ENCODE measurements at places on chromosomes 1 and 21.
A peak's percentile ranks its signal among the peaks of the same experiment; 100 is the strongest.

DNA sequence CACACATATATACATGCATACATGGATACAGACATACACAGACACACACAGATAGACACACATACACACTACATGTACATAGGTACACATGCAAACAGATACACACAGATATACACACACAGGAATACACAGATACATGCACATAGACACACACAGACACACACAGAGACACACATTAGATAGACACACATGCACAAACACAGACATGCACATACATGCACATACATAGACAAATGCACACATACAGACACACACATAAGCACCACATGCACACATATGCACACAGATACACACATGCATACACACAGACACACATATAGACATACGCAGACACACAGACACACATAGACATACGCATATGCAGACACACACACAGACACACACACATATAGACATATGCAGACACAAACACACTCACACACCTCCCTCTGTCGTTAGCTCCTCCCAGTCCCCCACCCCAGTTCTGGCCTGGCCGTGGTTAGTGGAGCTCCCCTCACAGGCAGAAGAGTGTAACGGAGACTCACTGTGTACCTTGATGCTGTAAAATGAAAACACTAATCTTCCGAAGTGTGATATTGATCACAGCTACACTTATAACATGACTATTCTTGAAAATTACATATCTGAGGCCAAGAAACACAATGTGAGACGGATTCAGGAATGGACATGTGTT lies 7.6 kb downstream of the UBASH3A start:
- DNase-seq: no peak

- no peak for DNase-seq
These were observed 266.7 kb downstream of the LMO4 start for GRCh38 chr1:87595384-87595781.

DNA sequence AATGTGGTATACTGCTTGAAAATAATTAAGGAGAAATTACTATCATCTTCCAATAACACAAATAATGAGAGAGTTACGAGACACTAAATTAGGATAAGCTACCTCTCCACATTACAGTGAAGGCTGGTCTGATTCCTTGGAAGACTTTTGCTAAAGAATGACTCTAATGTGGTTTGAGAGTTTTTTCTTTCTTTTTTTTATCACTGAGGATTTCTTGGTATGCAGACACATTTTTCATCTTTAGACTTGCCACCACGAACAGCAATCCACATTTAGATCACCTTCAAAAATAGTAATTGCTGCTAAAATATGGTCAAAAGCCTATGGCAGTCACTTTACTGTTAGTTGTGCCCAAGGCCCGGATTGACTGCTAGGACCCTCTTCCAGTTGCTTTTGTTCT lies 16.6 kb upstream of the TMEM35B start:
- DNase-seq: peak; percentile 61

GRCh38 chr1:229033480-229033879 lies 237.4 kb upstream of the RAB4A start:
- no peak for DNase-seq

DNA sequence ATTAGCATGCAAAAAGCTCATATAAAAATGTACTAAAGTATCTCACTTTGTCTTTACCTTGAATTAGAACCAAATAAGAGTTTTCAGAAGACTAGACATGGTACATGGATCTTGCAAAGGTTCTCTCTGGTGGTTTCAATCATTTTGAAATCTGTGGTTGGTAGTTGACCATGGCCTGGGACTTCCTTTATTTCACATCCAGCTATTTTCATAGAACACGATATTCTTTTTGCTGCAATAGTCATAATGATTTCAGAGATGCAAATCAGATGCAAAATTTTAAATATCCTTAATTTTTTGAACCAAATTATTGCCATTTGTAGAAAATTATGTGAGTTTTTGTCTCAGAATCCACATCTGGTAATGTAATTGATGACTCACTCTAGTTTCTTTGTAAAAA lies 375.1 kb upstream of the ZP4 start:
- DNase-seq: no peak

DNA sequence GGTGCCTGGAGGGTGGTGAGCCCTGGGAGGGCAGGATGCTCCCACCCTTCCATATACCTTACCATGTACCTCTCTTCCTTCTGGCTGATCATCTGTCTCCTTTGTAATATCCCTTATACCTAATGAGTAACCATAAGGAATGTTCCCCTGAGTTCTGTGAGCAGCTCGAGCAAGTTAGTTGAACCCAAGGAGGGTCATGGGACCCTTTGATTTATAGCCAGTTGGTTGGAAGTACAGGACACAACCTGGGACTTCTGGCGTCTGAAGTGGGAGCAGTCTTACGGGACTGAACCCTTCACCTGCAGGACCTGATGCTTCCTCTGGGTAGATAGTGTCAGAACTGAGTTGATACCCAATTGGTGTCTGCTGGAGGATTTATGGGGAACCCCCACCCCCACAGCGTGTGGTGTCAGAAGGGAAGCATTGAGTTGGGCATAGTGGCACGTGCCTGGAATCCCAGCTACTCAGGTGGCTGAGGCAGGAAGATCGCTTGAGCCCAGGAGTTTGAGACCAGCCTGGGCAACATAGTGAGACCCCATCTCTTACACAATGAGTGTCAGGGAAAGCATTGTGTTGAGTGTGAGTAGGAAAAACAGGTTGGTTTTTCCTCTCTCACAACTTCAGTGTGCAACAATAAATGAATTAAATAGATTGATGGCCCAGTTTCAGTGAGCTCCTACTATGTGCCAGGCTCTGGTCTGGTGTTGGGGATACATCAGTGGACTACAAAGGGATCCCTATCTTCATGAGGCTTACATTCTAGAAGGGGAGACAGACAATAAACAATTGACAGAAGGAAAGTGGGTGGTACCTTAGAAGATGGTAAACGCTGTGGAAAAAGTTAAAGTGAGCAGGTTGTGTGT lies 16.0 kb downstream of the DNAJC16 start:
- no peak for DNase-seq

GRCh38 chr1:35844826-35845225 lies 37.0 kb downstream of the AGO4 start:
- no peak for DNase-seq

DNA sequence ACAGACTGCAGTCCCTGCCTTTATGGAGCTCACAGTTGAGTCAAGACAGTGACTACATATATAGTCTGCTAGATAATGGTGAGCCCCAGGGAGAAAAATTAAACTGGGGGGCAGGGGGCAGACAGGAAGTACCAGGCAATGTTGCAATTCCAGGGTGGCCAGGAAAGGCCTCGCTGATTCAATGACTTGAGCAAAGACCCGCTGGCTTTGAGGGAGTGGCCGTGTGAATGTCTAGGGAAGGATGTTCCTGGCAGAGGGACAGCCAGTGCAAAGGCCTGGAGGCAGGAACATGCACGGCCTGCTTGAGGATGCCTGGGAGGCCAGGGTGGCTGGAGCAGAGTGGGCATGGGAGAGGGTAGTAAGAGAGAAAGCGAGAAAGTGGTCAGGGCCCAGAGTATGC lies 23.0 kb upstream of the EPHA8 start:
- DNase-seq: no peak

- DNase-seq: peak; percentile 72
These were observed 99.4 kb downstream of the GIPC2 start for GRCh38 chr1:78145105-78145580.

DNA sequence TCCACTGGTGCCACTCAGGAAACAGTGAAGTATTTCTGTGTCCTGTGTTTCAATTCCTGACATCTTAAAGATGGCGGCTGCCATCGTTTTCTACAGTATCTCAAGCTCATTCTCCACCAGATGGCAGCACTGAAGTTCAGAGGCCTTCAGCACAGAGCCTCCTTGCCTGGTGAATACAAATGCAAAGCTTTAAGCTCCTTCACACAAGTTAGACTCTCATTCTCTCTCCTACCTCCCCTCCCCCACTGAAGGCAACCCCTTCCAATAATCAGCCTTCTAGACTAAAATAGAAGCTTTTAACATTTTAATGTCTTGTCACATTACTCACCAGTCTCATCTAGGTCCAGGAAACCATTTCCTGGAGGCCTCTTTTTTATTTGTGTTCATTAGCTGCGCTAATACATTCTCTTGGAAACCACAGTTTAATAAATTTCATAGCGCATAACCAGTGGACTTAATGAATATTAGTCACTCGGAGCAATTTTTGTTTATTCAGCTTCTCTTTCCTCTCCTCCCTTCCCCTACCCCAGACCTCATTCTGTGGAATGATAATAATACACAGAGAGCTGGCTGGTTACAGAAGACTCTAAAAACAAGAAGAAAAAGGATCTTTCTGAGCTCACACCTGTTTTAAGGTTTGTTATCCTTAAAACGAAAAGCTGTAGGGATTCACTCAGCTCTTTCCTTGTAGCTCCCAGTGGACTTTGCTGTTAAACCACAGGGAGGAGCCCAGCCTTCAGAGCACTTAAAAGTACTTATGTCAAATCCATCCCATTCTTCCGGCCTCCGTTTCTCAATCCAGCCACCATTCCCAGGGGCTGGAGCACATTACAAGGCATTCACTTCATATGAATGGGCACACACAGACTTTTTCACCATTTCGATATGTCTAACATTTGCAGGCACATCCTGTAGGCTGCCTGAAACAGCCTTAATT lies 384.9 kb downstream of the HLX start:
- peak; percentile 66 for DNase-seq

DNA sequence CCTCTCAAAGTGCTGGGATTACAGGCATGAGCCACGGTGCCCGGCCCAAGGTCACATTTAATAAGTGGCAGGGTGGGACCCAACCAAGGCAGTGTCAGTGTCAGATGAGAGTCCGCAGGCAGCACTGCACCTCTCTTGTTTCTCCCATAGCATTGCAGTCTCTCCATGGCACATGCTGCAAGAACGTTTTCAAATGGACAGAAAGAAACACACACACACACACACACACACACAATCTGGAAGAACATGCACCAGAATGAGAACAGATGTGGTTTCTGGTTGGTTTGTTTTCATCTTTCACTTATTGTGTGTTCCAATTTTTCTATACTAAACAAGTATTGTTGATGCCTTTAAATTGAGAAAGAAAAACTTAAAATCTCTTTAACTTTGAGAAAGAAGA lies 126.5 kb downstream of the SYF2 start:
- DNase-seq: no peak

GRCh38 chr1:20068722-20069121 lies 1.3 kb upstream of the PLA2G5 start:
- DNase-seq: no peak

- DNase-seq: peak; percentile 59
These were observed 138.1 kb upstream of the HMCN1 start for GRCh38 chr1:185595835-185596667.

DNA sequence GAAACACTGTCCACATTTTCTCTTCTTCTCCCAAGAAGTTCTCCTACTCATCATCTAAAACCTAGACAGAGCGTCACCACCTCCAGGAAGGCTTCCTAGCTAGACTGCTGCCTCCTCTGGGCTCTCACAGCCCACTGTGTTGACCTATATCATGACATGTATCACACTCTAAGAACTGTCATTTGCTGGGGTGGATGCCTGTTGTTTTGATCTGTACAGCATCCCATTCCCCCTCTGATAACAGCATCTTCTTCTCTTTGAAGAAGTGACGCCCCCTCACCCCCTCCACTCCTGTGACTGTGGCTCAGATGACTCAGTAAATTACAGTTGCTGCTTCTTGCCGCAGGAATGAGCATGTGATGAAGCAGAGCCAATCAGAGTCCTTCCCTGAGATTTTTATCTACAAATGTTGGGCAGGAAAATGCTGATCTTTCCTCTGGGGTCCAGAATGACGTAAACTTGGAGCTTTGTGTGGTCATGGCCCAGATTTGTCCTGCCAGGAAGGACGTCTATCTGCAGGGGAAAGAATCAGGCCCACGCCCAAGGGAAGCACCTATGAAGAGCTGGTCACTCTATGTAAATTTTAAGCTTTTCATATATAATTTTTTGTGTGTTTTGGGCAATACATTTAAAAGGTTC lies 28.0 kb upstream of the FOXO6 start:
- no peak for DNase-seq

DNA sequence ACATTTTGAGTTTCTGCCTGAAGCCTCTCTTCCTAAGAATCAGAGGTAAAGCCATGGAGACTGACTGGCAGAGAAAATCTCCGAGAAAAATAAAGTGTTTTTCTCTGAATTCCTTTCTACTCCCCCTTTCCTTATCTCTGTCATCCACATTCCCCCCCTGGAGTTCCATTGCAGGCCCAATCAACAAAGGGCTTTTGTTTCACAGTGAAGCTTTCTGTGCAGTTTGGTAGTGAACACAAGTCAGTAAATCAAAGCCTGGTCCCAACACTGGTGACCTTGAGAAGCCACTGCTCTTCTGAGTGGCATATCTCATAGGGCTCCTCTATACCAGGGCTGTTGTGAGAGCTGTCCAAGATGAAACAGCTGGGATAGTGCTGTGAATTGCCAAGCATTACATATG lies 228.4 kb downstream of the SEC16B start:
- DNase-seq: no peak

- DNase-seq: no peak
These were observed 16.9 kb upstream of the DSCAM start for GRCh38 chr21:40863839-40864238.

GRCh38 chr21:41029571-41029970 lies 138.4 kb upstream of the BACE2 start:
- DNase-seq: no peak

- DNase-seq: no peak
These were observed 73.2 kb upstream of the BMP8A start for GRCh38 chr1:39418236-39418635.

DNA sequence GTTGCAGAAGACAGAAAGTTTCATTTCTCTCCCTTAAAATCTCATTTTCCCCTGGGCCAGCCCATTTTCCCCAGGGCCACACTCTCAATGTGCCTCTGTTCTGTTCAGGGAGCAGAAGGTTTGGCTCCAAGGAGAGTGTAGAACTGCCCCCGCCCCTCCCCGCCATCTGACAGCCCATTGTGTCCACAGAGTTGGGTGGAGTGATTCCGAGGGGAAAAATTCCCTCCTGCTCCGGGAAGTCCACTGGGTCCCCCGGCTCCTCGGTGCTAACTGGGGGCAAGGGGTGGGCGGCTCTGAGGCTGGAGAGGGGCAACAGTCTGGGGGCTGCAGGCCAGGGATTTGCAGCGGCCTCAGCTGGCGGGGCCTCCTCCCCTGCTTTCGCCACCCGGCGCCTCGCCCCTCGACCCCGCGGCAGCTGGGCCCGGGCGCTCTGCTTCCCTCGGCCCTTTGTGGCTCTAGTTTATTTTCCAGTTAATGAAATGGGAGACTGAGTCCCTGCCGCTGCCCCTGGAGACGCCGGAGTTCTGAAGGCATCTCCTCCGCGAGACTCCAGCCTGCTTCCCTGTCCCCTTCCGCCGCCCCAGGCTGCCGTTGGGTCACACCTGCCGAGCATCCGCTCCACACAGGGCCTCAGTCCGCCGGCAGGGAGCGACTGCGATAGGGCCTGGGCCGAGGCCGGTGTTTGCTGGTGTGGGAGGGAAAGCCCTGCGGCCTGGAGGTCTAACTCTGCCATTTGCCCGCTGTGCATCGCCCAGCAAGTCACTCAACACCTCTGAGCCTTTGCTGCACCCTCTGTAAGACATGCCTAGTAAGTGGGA lies 14.7 kb upstream of the KIRREL1 start:
- peak; percentile 13 for DNase-seq

Measured in GM03348 (cell line).